ENCODE measurements at places on chromosomes 3 and 15. TPM values are rescaled to one million over a fixed set of nuclear protein-coding genes. Genes with fewer than 3 reads are reported as not detected.

FAM81A gene
- 1.9 TPM for total RNA-seq

COLQ gene
- 2.4 TPM for total RNA-seq

H1-8 gene
- total RNA-seq: not detected

ANKRD34C gene
- total RNA-seq: not detected

CA12 gene
- total RNA-seq: 20.5 TPM

ZDHHC3 gene
- 129 TPM for total RNA-seq

PLCH1 gene
- total RNA-seq: 8.5 TPM

- DNase-seq: no peak
These were observed 202.9 kb upstream of the PROK2 start for GRCh38 chr3:71987828-71988227.

GRCh38 chr3:70853161-70853944, 540.9 kb upstream of the MDFIC2 start:
- no peak for DNase-seq

DNA sequence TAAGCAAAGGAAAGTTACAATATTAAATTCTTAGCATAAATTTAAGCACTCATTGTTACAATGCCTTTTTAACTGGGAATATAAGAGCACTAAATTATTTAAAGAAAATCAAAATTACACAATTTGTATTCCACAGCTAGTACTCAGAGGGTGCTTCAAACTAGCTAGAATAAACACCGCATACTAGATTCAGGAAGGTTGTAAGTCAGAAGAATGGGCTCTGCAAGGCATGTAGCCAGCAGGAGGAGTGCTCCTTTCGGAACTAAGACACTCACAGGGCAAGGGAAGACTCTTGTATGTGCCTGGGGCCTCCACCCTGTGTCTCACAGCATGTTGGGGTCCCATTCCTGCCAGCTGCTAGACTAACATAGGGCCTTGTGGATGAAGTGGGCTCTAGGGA, 327.7 kb upstream of the ALCAM start:
- no peak for DNase-seq

GRCh38 chr3:72311425-72311824, 526.5 kb upstream of the PROK2 start:
- DNase-seq: no peak

GRCh38 chr3:128123156-128123537, 465 bp downstream of the RUVBL1 start:
- DNase-seq: no peak

GRCh38 chr15:62966294-62967078, 76.1 kb upstream of the TPM1 start:
- DNase-seq: no peak

- DNase-seq: no peak
These were observed 8.0 kb downstream of the IP6K2 start for GRCh38 chr3:48709051-48709461.

DNA sequence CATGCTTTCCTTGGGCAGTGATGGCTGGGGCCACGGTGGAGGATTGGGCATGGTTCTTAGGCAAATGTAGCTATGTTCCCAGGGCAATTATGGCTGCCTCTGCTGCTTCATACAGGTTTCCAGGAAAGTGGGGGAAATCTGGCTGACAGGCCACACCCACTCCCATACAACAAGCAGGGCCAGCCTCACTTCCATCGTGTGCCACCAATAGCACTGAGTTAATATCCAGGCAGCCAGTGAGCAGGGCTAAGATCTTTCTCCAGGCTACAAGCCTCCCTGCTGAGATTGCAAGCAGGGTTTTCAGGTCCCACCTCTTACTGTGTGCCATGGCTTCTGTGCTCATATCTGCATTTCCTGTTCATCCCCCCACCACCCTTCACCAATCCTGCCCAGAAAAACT, 1291.9 kb downstream of the SI start:
- DNase-seq: no peak

GRCh38 chr3:113574213-113574612, 41.9 kb downstream of the SIDT1 start:
- no peak for DNase-seq

DNA sequence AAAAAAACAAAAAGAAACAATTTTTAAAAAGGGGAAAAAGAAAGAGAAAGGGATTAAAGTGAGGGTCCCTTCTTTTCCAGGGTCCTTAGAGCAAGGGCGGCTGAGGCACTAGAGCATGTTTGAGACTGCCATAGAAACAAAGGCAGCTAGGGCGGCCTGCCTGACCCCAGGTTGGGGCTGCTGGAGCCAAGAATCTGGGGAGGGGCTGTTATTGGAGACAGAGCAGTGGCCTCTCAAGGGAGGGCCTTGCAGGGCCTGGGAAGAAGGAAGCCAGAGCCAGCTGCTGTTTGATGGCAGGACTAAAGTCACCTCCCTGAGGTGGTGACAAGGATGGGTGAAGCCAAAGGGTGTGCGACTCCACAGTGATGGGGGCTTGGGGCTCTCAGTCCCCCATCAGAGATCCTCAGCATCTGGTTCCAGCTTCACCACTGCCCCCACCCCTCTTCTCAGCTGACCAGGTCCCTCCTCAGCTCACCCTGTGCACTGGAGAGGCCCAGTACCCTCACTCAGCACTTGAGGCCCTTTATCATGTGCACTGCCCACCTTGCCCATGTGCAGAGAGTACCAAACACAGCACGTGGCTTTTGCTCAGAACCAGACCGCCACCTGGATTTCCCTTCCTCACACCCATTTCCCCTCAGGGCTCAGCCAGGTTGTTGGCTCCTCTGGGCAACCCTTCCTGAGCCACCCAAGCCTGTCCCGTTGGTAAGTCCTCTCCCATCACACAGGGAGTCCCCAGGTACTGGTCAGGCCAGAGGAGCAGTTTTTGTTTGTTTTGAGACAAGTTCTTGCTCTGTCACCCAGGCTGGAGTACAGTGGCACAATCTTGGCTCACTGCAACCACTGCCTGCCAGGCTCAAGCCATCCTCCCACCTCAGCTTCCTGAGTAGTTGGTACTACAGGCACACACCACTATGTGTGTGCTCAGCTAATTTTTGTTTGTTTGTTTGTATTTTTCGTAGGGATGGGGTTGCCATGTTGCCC, 1.7 kb downstream of the TMEM89 start:
- no peak for DNase-seq

GRCh38 chr3:99483841-99484240, 154.6 kb upstream of the COL8A1 start:
- DNase-seq: no peak

DNA sequence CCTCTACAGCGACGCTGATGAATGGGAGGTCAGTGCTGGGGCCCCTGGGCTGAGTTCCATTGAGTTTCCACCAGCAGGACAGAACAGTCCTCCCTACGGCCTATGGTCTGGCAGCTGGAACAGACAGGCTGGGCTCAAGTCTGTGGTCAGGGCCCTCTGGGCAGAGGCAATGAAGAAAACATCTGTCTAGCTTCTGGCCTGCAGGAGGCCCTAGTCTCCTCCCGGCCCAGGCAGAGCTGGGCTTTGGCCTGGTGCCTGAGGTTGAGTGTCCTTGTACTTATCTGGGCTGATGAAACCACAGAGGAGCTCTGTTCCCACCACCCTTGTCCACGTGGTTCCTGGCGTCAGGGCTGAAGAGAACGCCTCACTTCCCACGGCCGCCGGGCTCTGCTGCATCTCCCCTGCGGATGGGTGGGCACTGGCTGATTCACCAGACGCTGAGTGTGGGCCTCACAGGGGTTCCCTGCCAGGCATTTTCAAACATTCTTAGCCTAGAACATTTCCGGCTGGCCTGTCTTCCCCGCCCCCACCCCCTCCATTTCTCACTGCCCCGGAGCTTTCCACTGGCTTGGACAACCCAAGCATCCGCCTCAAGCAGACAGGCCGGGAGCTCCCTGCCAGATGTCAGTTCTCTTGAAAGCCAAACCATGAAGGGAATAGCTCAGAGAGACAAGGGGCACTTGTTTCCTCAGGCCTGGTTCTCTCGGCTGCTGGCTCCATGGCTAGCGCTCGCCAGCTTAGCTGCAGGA, 20.3 kb downstream of the PPCDC start:
- DNase-seq: peak; percentile 98

- DNase-seq: no peak
These were observed 38.8 kb downstream of the GADL1 start for GRCh38 chr3:30855400-30856292.

DNA sequence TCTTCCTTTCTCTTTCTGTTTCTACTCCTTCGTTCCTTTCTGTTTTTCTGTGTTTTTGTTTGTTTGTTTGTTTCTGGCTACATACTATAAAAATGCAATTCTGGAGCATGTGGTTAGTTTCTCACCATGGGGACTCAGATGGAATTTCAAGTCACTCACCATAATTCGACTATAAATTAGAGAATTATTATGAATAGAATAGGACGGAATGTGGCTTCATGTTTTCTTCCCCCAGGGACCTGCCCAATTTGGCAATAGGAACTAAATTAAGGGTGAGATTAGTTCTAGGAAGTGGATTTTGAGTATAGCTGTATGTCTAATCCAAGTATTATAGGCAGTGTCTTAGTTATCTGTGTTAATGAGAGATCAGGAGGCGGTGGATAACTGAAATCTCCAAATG, 96.9 kb downstream of the THSD4 start:
- no peak for DNase-seq

DNA sequence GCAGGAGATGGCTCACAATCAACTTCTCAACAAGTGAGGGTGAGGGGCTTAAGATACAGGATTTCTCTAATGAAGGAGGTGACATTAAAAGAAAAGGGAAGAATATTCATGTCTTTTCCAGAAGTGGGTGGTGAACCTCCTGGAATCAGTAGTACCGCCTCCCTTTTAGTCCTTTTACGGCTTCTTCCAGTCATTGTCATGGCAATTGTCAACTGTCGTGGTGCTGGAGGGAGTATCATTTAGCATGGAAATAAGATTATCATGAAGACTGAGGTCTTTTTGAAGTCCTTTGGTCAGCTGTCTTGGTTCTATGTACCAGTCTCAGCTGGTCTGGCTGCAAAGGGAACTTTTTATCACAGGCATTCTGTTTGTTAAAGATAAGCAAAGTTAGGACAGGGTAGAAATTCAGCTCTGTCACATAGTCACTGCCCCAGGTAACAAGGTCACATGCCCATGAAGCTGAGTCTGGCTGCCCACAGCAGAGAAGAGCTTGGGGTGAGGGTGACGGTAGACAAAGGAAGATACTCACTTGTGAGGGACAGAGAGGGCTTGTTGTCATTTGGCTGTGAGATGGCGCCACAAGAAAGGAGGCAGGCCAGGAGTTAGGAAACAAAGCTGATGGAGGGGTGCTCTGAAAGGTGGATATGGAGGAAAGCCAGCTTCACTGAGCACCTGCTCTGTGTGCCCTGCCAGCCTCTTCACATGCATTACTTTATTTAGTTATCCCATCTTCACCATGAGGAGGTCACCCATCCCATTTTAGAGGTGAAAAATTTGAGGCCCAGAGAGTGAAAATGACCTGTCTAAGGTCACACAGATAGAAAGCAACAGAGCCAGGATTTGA, 228.2 kb upstream of the TRIM42 start:
- no peak for DNase-seq

GRCh38 chr3:154614601-154615000, 184.6 kb upstream of the GPR149 start:
- DNase-seq: no peak
